Cortex of kidney (tissue), 1 donor: ENCODE measurements at places on chromosomes 16 and 17.

DNA sequence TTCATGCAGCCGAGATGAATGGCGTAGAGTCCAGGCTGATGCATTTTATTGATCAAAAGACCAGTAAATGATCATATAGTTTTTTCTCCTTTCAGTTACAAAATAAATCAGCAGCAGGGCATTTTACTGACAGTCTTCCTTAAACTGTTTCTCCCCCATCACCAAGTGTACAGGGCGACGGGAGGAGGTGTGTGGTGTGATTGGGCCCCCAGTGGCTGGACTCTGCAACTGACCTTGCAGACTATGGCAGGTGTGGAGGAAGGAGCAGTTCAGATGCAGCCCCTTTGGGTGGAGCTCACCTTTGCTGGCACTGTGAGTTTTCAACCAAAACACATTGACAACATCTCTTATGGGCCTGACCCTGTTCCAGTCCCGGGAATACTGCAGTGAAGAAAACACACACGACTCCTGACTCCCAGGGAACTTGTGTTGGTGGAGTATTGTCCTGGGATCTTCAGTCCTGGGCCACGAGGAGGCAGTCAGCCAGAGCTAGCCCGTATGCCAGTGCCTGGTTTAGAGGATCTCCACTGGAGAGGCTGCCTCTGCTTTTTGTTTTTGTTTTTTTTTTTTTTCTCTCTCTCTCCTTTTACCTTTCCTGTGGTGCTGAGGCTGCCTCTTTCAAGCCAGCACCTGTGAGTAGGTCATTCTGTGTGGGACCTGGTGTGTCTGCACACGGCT lies 29.8 kb downstream of the KIAA0513 start:
- DNase-seq = no peak

DNA sequence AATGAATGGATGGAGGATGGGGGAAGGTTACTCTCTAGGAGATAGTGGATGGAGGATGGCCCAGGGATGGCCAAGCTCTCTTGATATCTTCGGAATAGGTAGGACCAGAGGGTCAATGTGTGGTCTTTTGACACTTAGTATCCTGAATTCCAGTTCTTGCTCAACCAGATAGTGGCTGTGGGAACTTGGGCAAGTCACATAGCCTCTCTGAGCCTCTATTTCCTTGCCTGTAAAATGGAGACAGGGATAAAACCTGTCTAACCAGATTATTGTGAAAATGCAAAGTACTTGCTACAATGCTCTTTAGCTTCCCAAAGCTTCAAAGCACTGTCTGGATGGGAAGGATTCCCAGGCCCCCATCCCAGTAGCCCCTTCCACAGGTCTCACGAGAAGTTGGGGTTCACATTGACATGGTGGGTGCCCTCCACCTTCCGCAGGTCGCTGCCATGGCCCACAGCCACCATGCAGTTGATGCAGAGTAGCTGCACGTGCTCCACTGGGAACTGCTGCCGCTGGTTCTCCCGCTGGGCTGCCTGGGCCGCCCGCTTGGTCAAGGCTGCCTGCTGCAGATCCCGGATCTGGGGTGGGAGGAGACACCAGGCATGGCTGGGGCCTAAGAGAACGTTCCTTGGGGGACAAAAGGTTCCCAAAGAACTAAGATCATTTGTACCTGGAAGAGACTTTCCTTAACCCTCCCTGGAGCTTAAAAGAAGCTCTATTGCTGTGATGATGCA lies 5.1 kb upstream of the ZNF385C start:
- no peak for DNase-seq

GRCh38 chr17:333626-334396 lies 18.8 kb downstream of the RPH3AL start:
- no peak for DNase-seq

GRCh38 chr17:50866950-50867362 lies 802 bp upstream of the TOB1 start:
- DNase-seq = no peak
